ENCODE measurements at places on chromosomes 4 and X.

- no peak for DNase-seq
These were observed 13.9 kb downstream of the MAMLD1 start for GRCh38 chrX:150377005-150377404.

DNA sequence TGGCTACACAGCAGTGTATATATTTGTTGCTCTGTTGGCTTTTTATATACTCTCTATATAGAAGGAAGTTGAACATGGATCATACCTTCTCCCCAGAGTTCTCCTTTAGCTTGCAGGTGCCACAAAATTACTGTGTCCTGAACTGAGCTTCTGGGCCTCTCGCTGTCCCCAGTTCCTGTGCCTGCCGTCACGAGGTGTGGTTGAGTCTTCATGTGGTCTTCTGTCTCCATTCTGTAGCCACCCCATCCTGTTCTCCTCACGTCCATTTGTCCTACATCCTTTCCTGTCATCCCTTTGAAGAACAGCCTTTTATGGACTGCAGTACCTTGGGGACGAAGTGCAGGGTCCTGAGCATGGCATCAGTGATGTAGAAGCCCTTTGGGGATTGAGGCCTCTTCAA lies 14.5 kb downstream of the TMEM131L start:
- no peak for DNase-seq

DNA sequence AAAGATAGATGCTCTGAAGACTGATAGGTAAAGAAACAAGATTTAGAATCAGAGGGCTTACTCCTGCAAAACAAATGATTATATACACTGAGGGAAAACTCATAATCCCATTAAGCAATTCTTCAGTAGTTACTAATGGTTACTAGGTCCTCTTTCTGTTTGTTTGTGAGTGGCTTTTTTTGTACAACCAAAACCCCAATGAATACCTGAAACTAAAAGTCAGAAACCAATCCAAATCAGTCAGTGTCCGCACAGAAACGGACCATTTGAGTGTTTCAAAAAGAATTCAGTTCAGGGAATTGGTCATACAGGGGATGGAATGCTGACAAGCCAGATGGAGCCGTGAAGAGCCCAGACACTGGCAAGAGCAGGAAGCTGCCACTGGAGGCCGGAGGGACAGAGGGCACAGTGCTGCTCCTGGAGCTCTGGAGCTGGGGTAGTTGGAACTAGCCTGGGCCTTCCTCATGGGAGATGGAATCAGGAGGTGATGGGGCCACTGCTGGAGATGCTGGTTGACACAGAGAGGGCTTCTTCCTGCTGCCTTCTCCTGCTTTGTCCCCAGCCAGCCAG lies 31.9 kb downstream of the SETD7 start:
- no peak for DNase-seq

DNA sequence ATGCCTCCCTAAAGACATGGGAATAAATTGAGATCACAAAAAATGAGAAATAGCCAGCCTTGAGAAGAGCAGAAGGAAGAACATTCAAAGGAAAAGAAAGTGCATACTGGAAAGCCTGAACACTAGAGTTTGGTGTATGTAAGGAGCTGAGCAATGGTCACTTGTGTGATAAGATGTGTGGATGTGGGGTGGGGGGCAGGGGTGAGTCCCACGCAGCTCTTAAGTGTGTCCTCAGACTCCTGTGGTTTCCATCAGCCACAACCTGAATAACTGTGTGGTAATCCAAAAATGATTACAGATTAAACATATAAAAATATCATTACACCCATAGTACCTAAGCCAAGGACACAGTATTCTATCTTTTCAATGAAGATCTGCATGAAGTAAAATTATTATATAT lies 59.9 kb downstream of the ELOVL6 start:
- no peak for DNase-seq

- DNase-seq = peak; percentile 62
These were observed at the start of gene RBM41 for GRCh38 chrX:107118322-107119147. TSS of gene RBM41 (minus strand) at chrX:107118822. CDS start at chrX:107118773, 49 bp downstream.

GRCh38 chr4:186472948-186473347 lies 82.4 kb downstream of the MTNR1A start:
- DNase-seq = no peak

- no peak for DNase-seq
These were observed 67.3 kb downstream of the PDLIM5 start for GRCh38 chr4:94519019-94519418.

- peak; percentile 46 for DNase-seq
These were observed 2.6 kb downstream of the MID1IP1 start for GRCh38 chrX:38803588-38804431.

- DNase-seq = no peak
These were observed 3.1 kb upstream of the DHRSX start for GRCh38 chrX:2503591-2504500.

DNA sequence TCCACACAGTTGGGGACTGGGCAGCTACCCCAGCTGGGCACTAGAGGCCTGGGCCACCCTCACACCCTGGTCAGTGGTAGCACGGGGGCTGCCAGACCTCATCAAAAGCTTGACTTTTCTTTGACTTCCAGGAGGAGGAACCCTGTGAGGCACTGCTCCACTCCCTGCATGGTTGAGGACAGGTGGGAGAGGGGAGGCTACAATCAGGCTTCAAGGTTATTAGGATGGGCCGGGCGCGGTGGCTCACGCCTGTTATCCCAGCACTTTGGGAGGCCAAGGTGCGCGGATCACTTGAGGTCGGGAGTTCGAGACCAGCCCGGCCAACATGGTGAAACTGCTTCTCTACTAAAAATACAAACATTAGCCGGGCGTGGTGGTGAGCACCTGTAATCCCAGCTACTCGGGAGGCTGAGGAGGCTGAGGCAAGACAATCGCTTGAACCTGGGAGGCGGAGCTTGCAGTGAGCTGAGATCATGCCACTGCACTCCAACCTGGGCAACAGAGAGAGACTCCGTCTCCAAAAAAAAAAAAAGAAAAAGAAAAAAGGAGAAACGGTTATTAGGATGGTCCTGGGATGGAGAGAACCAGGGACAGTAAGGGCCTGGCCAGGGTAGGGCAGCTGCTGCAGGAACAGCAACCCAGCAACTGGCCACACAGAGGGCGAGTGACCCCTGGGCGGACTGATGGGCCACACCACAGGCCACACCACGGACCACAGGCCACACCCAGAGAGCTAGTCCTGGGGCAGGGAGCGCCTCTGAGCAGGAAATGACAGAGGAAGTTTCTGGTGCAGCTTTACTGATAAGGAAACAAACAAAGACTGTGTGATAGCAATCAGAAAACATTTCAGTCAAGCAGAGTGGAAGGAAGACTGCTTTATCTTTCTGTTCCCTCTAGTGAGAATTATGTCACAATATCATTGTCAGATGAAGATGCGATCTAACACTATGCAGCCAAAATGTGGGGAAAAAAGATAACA lies 20.5 kb upstream of the OPN1LW start:
- no peak for DNase-seq

DNA sequence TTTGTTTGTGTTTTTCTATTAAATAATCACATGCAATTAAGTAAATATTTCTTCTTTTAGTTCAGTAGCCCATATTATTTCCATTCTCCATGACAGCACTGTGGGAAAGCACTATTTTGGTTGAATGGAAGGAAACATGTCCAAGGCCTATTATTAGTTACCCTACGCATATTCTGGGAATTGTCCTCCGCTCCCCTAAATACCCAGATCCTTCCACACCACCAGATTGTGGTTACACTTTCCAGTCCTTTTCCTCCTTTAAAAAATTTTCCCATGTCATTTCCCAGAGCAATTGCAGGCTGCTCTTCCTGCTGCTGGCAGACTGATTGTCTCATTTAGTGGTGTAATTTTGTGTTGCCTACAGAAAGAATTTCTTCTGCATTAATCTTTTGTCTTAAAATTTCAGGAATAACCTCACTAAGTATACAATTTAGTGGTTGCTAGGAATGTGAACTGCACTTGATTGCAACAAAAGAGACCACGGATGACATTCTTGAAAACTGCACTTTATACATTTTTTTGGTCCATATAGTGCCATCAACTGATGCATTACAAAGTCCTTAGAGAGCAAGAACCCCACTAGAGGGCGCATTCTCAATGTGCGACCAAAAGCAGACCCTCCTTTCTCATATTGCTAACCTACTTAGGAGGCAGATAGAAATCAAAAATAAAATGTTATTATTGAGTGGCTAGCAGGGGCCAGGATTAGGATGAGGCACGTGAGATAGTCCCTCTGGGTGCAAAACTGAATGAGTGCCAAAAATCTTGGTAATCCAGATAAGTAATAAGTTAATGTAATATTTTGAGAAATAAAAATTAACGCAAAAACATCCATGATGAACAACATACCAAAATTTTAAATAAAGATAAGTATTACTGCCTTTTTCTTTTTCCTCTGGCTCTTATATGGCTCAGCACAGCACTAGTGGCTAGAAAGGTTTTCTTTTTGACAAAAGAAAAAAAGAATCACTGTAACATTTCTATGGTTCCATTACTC lies 98.8 kb upstream of the IQCM start:
- DNase-seq = no peak

Data from activated CD4-positive, alpha-beta T cell treated with anti-CD3 and anti-CD28 coated beads, Interleukin-2, amount 50 U/mL, for 24 hours (primary cell).